ENCODE measurements at places on chromosomes 12 and 14. TPM values are rescaled to one million over a fixed set of nuclear protein-coding genes. Genes with fewer than 3 reads are reported as not detected.

The TAPBPL gene
- 27.4 TPM for total RNA-seq

The AMIGO2 gene
- total RNA-seq: 5.7 TPM

The CCNT1 gene
- 25.2 TPM for total RNA-seq

The SLC41A2 gene
- total RNA-seq: 64.7 TPM

The POTEG gene
- not detected for total RNA-seq

The ANKS1B gene
- total RNA-seq: 6.2 TPM

DNA sequence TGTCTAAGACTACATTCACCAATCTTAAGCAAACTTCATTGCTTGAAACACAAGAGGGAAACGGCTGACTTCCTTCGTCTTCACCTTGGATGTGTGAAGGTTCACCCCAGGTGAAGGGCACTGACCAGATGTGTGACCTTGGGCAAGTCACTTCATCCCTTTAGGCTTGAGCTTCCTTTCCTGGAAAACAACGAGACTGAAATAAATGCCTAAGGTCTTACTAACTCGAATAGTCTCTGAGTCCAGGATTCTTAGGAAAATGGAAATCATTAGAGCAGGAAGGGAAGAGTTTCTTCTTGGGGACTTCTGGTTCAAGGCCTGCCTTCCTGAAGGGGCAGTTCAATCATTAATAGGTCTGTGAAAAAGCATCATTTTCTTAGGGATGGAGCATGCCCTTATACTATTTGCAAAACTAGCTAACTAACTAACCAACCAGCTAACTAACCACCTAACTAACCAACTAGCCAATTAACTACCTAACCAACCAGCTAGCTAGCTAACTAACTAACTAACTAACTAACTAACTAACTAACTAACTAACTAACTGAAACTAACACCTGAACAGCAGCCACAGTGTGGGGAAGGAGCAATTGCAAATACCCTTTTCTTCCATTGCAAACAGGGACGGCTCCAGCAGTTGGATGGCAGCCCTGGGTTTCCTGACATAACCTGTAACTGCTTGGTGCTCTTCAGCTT, 31.5 kb upstream of the EMP1 start:
- no peaks in the 10 kb centered on the region for H3K36me3 ChIP-seq
- DNase-seq: no peak
- H3K27me3 ChIP-seq: no peaks in the 10 kb centered on the region
- H3K4me3 ChIP-seq: no peak overlapping the region
- peaks cover 2% of the 10 kb centered on the region for H3K4me1 ChIP-seq

GRCh38 chr12:76518699-76519098, 40.9 kb downstream of the OSBPL8 start:
- no peak overlapping the region for H3K27ac ChIP-seq
- peaks cover 6% of the 10 kb centered on the region for H3K36me3 ChIP-seq
- H3K27me3 ChIP-seq: no peaks in the 10 kb centered on the region
- no peak overlapping the region for H3K4me3 ChIP-seq
- no peaks in the 10 kb centered on the region for H3K4me1 ChIP-seq
- DNase-seq: no peak

DNA sequence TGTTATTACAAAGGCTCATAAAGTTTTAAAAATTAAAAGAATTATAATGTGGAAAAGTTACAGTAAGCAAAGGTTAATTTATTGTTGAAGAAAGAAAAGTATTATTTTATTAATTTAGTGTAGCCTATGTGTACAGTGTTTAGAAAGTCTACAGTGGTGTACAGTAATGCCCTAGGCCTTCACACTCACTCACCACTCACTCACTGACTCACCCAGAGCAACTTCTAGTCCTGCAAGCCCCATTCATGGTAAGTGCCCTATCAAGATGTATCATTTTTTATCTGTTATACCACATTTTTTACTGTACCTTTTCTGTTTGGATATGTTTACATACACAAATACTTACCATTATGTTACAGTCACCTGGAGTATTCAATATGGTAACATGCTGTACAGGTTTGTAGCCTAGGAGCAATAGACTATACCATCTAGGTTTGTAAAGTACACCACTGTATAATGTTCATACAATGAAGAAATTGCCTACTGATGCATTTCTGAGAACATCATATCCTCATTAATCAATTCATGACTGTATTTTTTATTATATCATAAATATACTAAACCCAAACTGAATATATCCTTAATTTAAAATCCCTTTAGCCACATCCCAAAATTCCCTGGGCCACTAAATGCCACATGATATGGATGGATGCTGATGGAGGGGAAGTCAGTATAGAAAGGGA, 43.6 kb upstream of the NID2 start:
- DNase-seq: no peak
- H3K4me1 ChIP-seq: no peaks in the 10 kb centered on the region
- H3K27me3 ChIP-seq: no peaks in the 10 kb centered on the region
- no peaks in the 10 kb centered on the region for H3K36me3 ChIP-seq
- no peak overlapping the region for H3K4me3 ChIP-seq
- H3K27ac ChIP-seq: no peak overlapping the region

Measured in lung (tissue), 17 donors.